ENCODE measurements at places on chromosomes 2 and 18.

DNA sequence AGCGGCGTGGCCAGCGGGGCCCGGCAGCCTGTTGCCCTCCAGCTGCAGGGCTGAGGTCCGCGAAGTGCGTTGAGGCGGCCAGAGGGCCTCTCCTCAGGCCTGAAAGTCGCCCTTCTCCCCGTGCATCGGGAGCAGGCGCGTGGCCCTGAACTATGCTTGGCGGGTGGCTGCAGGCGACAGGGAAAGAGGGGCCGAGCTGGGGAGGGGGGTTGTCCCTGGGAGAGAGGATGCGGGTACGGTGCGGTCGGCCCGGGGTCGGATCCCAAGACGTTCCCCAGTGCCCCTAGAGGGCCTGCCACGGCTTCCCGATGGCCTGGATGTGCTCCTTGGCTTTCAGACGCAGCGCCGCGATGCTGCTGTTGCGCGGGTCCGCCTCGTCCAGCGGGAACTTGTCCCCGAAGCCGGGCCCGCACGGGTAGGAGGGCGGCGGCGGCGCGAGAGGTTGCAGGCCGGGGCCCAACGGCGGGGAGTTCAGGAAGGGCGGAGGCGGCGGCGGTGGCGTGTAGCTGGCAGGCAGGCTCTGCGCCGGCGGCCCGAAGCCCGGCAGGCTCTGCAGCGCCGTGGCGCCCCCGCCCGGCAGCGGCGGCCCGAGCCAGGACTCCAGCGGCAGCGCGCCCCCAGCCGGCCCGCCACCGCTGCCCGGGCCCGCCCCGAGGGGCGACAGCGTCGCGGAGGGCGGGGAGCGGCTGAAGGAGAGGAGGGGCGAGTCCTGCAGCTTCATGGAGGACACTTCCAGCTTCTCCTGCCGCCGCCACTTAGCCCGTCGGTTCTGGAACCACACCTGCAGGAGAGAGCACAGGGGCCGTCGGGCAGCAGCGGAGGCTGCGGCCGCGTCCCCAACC, 4.3 kb downstream of the RAX start:
- no peak for DNase-seq

- no peak for DNase-seq
Observed at GRCh38 chr2:3361518-3362389, 15.9 kb downstream of the EIPR1 start.

DNA sequence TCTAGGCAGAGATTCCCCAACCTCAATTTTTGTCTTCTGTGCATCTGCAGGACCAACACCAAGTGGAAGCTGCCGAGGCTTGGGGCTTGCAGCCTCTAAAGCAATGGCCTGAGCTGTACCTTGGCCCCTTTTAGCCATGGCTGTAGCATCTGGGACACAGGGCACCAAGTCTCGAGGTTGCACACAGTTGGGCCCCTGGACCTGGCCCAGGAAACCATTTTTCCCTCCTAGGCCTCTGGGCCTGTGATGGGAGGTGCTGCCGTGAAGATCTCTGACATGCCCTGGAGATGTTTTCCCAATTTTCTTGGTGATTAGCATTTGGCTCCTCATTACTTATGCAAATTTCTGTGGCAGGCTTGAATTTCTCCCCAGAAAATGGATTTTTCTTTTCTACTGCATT, 105.7 kb upstream of the LDAH start:
- DNase-seq = no peak

DNA sequence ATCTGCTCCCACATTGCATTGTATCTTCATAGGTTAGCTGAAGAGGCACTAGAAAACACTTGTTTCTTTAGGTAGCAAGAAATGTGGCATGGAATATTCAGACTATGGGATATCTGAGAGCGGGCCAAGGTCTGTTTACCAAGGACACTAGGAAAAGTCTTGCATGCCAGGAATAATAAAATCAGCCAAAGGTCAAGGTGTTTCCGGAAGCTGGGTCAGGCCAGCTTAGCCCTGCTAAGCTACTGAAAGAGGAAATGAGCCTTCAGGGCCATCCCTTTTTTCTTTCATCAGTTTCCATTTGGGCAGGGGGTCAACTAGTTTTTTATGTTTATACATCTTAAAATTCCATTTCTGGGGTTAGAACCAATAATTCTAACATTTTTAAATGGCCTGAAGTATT, 101.1 kb downstream of the DPP4 start:
- DNase-seq = no peak

DNA sequence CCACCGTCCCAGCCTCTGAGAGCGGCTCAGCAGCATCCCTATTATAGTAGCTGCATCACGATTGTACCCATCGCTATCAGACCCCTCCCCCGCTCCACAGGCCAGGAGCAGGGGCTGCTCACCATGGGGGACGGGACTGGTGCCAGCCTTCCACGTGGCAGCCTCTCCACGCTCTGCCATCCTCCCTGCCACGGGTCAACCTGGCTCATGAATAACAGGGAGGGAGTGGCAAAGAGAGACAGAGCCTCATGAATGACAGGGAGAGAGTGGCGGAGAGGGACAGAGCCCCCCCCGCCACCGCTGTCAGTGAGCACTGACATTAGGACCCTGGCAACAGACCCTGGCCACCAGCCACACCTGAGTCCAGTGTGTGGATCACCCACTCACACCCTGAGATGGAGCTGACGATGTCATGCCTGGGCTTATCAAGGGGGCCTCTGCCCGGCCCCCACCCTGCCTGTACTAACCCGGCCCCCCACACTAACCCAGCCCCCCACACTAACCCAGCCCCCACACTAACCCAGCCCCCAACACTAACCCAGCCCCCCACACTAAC, 16.9 kb downstream of the CROCC2 start:
- no peak for DNase-seq

GRCh38 chr2:95006588-95006987, 18.9 kb upstream of the MAL start:
- DNase-seq = no peak

All from activated naive CD4-positive, alpha-beta T cell treated with anti-CD3 and anti-CD28 coated beads, Interleukin-2, amount 50 U/mL, for 72 hours (primary cell).